NCI-H1930 (cell line): ENCODE measurements at places on chromosomes 3 and 15.

- no peak for DNase-seq
Measured at GRCh38 chr3:37953226-37953625, 37.4 kb upstream of the VILL start.

DNA sequence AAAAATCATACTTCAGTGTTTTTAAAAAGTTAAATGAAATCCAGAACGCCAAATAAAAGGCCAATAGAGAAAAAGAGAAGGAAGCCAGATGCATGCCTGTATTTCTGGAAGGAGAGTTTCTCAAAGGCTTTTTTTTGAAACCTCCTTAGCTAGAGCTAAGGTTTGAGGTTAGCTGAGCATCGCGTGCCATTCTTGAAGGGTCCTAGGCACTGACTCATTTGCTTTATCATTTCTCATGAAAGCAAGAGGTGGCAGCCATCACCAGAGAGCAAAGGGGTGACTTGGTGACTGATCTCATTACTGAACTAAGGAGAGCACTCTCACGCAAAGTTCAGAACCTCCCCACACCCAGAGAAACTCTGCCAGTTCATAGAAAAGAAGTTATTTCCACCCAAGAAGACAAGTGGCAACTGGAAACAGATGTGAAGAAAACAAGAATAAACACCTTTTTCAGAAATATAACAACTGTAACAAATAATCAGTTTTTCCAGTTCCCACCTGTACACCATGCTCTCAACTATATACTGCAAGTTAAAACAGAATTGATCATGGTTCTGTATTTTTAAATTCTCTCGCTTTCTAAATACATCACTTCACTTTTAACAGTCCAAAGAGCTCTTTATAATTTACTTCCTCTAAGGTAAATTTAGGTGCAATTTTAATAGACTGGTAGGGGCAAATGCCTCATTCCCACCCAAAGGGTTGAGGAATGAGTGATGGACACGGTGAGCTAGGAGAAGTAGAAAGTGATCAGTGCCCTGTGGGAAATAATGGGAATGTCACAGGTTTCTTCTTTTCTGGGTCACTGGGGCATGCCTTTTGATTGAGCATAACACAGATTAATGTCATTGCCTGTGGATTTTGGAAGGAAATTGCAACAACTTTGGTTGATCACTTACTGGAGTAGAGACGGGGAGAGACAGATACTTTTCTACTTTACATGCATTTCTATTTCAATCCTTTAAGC, 24.7 kb downstream of the GPR15 start:
- no peak for DNase-seq

- no peak for DNase-seq
Measured at GRCh38 chr3:108292905-108293328, 3.4 kb upstream of the HHLA2 start.

DNA sequence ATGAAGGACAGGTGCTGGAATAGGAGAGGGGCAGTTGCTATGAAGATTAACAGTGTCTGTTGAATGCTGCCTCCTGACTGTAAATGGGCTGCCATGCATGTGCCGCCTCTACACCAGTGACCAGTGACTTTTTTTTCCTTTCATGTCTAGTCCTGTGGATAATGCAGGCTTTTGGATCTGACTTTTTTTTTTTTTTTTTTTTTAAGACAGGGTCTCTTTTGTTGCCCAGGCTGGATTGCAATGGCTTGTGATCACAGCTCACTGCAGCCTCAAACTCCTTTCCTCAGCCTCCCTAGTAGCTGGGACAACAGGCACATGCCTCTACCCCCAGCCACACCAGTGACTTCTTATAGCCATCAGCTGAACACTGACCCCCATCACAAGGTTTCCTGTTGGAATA, 41.2 kb upstream of the AGBL1 start:
- DNase-seq, result no peak

DNA sequence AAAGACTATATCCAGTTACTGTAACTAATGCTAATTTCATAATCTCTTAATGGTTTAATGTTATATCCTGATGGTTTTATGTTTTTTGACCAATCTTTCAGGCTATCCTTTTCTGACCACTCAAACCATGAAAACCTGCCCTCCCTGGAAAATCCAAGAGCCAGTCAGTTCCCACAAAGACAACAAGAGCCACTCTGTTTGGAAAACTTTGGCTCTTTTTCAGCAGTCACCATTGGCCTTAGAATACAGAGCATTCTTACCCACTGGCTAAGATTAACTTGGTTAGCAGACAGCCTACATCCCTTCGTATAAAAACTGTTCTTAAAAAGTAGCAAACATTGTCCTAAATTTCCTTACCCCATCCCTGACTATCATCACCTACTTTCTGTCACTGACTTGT, 32.9 kb downstream of the ALCAM start:
- no peak for DNase-seq

DNA sequence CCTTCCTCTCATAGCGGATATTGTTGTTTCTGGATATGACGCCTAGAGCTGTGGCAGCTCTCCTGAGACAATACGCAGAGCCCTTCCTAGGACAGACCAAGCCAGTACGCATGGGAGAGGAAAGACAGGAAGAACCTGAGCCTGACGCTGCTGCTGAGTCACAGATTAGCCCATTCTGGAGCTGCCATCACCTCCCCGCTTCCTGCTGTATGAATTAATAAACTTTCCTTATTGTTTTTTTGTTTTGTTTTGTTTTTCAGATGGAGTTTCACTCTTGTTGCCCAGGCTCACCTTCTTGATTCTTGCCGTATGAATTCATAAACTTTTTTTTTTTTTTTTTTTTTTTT, 67.0 kb downstream of the PPCDC start:
- DNase-seq, result no peak

DNA sequence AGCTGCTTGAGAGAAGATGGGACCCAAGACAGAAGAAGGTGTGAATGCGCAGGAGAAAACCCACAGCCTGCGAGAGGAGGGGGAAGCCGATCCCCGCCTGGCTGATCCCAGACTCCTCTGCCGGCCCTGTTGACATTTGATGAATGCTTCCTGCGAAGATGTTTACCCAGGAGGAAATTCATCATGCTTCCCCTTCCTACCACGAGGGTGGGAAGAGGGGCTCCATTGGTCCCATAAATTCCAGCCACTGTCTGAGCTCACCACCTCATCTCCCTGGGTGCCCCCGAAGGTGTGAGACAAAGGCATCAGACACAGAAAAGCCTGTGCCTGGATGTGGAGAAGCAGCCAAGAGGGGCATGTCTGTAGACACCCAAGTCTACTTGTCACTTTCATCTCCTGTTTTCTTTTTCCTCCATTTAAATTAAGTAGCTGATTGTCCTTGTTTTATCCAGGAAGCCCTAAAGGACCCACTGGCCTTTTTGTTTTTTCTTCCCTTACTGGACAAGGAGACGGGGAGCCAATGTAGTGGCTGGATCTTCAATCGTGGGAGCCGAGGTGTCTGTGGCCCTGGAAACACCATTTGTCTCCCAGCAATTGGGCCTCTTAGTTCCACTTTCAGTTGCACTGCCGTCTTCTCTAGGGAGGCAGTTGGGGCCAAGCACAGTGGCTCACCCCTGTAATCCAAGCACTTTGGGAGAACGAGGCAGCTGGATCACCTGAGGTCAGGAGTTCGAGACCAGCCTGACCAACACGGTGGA, 95.3 kb upstream of the HES1 start:
- DNase-seq, result no peak

GRCh38 chr3:28171962-28172361, 69.5 kb upstream of the CMC1 start:
- no peak for DNase-seq

GRCh38 chr3:168141405-168141998, 45.8 kb upstream of the GOLIM4 start:
- no peak for DNase-seq

GRCh38 chr3:126313166-126313565, 44.0 kb downstream of the KLF15 start:
- DNase-seq, result no peak

GRCh38 chr3:130709671-130710070, 37.0 kb downstream of the PIK3R4 start:
- no peak for DNase-seq

- no peak for DNase-seq
Measured at GRCh38 chr3:194306771-194307640, 44.1 kb downstream of the CPN2 start.

- DNase-seq, result no peak
Measured at GRCh38 chr3:123762805-123763204, 121.3 kb downstream of the MYLK start.

GRCh38 chr3:78809966-78810365, 957.8 kb downstream of the ROBO1 start:
- no peak for DNase-seq

DNA sequence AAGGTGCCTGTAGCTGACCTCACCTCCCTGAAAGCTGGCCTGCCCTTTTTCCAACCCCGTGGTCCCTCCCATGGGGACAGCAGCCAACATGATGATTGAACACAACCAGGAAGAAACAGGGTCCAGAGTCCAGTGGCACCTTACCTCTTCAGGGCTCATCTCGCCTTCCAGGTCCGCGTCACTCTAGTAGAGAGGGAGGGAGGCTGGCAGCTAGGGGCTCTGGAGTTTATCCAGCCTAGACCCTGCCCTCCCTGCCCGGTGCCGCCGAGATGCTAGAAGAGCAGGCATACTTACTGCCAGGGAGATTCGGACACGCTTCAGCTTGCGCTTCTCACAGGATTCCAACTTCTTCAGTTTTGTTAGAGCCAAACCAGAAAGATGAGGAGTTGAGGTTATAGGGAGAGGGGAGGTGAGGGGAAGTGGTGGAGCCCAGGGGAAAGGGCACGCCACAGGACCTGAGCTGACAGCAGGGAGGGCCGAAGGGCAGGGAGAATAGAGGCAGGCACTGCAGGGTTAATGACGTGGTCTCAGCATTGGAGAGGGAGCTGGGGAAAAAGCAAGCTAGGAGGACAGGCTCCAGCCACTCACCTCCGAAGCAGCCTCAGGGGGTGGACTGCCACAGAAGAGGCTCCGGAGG, 9.1 kb downstream of the CLCN2 start:
- DNase-seq, result no peak

- no peak for DNase-seq
Measured at GRCh38 chr3:187773233-187774184, 28.2 kb upstream of the BCL6 start.

DNA sequence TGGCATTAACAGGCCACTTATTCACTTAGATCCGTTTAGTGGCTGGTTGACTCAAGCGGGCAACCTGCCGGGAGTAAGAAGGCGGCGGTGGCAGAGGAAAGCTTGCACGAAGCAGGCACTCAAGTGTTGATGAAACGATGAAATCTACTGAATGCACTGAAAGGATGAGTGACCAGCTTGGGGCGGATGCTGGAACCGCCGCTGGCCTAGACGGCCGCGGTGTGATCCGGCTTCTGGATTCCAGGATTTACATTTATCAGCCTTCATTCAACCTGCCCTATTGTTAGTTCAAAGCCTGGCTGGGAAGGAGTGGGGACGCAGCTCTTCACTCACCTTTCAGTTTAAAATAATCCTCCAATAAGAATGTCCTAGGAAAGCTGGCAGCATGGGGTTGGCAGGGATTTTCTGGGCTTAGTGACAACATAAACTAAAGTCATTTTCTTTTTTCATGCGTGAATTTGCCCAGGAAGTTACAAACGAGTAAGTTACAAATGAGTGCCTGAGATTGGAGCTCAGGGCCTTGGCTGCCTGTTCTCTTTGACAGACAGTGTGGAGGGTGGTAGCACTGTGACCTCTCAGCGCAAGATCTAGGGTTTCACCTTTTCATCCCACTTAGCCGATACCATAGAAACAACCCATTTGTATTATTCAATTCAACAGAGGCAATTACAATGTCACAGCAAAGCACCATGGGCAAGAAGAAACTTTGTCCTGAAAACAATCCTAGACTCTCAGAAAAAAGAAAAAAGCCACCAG, 1.1 kb upstream of the PLCH1 start:
- peak; percentile 22 for DNase-seq

DNA sequence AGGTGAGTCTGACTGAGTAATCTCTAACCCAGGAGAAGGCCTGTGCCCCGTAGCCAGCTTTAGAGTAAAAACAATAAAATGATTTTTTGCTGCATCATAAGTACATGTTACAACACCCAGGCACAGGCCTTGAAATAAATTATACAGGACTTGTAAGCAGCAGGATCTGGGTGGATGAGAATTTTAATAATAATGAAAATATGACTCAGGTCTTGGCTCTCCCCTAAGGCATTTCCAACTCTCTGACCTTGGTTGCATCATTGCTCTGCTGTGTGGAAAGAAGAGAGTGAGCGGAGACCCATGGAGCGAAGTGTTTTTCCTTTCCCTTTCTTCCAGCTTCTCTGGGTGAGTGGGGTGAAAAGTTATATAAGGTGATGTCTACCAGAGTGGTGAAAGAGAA, 44.6 kb downstream of the EOMES start:
- DNase-seq, result no peak

GRCh38 chr15:76340803-76341365, 4.3 kb downstream of the ISL2 start:
- DNase-seq, result no peak

DNA sequence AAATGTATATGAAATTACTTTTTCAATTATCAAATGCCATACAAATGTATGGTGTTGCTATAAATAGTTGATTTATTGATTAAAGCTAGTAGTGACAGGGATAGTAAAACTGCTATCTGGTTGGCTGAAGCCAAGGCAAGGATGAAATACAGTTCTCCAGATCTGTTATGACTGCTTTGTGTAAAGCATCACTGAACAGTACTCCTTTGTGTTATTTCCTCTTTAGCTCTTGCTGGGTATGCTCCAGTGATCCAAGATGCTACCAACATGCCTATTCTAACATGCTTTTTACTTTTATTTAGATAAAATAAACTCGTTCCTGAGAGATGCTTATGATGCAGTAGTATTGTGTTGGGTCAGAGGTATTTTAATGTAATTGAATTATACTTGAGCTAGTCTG, 12.4 kb upstream of the UBR1 start:
- DNase-seq, result no peak

- DNase-seq, result no peak
Measured at GRCh38 chr15:91940496-91941381, 87.2 kb downstream of the SLCO3A1 start.
